ENCODE measurements at places on chromosomes 4 and X.

- DNase-seq, result no peak
These were observed 68.0 kb upstream of the TMEM164 start for GRCh38 chrX:109934935-109935334.

- DNase-seq, result no peak
These were observed 1032.7 kb downstream of the ADGRL3 start for GRCh38 chr4:62232814-62233213.

GRCh38 chr4:54228056-54228527, 1.0 kb upstream of the PDGFRA start:
- DNase-seq, result no peak

GRCh38 chr4:102469806-102470205, 31.4 kb upstream of the NFKB1 start:
- DNase-seq, result no peak

DNA sequence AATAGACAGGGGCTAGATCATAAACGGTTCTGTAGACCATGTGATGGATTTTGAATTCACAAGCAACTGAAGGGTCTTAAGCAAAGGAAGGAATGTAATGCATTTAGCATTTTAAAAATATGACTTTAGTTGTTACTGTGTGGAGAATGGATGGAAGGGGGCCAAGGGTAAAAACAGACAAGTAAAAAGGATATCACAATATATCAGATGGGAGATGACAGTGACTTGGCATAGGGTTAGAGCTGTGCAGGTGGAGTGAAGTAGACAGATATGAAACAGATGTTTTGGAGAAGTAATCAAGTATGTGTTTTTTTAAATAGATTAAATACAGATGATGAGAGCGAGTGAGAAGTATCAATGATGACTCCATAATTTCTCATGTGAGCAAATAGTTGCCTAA, 1116.0 kb upstream of the TENM3 start:
- DNase-seq, result no peak

- no peak for DNase-seq
These were observed 97.5 kb downstream of the ANK2 start for GRCh38 chr4:113146876-113147358.

DNA sequence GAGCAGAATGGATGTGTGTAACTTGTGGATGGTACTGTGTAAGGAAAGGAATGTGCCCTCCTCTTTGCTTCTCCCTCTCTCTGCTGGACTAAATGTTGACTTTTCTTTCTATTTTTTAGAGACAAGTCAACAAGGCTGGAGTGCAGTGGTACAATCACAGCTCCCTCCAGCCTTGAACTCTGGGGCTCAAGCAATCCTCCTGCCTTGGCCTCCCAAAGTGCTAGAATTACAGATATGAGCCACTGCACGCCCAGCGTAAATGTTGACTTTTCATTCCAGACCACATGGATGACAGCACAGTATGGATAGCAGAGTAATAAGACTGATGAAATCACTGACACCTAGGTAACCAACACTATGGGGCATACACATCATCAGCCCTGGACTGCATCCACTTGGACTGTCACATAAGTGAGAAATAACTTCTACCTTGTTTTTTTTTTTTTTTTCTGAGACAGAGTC, 5.1 kb upstream of the RPS3A start:
- no peak for DNase-seq

DNA sequence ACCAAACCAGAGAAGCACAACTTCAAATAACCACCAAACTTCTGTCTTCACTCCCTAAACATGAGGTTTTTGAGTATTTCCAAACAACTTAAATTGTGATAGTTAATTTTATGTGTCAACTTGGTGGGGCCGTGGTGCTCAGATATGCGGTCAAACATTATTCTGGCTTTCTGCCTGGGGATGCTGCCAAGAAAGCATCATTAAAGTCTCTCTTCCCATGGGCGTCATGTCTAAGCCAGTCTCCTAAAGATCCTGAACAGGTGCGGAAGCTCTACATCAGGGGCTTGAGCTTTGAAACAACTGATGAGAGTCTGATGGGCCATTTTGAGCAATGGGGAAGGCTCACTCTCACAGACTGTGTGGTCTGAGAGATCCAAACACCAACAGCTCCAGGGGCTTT, 24.1 kb upstream of the SOD3 start:
- DNase-seq, result no peak

DNA sequence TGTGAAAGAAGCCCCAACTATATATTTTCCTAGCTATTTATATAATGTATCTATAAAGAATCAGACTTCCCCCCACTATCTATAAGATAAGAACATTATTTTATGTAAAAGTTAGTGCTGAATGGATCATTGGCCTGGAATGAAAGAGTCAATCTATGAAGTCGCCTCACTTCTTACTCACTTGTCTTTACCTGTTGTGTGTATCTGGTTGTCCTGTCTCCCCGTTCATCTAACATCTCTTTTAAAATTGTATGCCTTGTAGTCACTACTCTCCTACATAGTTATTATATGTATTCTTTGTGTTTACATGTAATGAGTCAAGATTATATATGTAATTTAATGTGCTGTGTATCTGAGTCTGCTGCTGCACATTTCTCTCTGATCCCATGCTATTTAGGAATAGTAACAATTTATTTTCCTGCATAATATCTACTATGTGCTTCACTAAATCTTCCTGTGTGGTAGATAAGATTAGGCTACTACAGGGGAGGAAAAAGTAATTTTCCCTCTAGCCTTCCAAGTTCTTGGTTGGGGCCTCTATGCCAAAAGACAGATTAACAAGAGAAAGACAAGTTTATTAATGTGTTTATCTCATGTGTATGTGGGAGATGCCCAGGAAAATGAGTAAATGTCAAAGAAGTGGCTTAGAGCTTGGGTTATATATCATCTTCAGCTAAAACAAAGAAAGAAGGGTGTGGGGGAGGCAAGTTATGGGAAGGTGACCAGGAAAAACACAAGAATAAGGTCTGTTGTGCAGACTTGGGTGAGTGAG, 77.6 kb upstream of the FRMPD4 start:
- no peak for DNase-seq

GRCh38 chrX:154082396-154083125, 15.0 kb downstream of the MECP2 start:
- no peak for DNase-seq

DNA sequence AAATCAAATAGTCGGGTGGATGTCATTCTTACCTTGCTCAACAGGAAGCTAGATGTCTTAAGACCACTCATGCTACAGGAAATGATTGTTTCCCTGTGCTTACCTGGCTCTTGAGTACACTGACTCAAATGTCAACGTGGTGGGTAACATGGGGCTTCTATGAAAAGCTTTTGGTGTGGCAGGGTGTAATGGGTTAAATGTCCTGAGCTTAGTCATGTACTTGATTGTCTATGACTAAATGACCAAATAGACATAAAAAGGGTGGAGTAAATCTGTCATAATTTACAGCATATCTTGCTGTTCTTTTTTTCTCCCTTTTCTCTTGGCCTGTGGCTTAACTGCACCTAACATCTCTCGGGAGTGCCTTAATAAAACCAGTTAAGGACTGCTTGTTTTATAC, 44.9 kb downstream of the CCNG2 start:
- DNase-seq, result no peak

- no peak for DNase-seq
These were observed 13.9 kb downstream of the RP2 start for GRCh38 chrX:46850771-46851170.

- no peak for DNase-seq
These were observed 5.0 kb downstream of the RPL36A start for GRCh38 chrX:101395789-101396188.

DNA sequence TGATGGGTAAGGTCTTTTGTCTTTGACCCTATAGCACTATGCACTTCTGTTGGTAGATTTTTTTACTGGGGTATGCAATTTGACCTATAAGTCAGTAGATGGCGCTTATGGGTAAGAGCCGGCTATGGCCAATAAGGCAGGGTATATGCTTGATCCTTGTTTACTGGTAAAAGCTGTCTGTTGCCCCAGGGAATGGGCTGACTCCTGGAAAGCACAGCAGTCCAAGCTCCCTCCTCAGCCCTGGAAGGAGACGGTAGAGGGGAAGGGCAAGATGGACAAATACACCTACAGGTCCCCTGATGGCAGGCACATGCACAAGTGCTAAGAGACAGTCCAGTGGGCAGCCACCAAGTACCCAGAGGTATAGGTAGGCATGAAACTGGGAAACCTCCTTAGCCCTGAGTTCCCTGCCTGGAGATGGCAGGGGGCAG, 63.7 kb downstream of the ADAMTS3 start:
- DNase-seq, result peak; percentile 24

- no peak for DNase-seq
These were observed 171.9 kb downstream of the MAD2L1 start for GRCh38 chr4:119894650-119895208.

GRCh38 chrX:71637253-71637618, 18.9 kb upstream of the CXCR3 start:
- DNase-seq, result no peak

DNA sequence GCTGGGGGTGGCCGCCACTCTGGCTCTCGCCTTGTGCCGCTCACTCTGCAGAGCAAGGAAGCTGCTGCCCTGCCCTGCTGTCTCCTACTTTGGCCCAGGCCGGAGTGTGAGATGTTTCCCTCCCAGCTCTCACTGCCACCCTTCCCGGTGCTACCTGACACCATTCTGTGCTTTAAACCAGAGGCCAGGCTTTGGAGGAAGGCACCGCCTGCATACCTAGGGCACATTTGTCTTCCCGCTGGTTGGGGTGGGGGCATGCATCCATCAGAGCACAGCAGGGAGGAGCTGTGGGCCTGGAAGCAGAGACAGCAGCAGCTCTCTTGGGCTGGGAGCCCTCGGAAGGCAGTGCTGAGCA, 96.9 kb upstream of the PSAPL1 start:
- DNase-seq, result no peak

DNA sequence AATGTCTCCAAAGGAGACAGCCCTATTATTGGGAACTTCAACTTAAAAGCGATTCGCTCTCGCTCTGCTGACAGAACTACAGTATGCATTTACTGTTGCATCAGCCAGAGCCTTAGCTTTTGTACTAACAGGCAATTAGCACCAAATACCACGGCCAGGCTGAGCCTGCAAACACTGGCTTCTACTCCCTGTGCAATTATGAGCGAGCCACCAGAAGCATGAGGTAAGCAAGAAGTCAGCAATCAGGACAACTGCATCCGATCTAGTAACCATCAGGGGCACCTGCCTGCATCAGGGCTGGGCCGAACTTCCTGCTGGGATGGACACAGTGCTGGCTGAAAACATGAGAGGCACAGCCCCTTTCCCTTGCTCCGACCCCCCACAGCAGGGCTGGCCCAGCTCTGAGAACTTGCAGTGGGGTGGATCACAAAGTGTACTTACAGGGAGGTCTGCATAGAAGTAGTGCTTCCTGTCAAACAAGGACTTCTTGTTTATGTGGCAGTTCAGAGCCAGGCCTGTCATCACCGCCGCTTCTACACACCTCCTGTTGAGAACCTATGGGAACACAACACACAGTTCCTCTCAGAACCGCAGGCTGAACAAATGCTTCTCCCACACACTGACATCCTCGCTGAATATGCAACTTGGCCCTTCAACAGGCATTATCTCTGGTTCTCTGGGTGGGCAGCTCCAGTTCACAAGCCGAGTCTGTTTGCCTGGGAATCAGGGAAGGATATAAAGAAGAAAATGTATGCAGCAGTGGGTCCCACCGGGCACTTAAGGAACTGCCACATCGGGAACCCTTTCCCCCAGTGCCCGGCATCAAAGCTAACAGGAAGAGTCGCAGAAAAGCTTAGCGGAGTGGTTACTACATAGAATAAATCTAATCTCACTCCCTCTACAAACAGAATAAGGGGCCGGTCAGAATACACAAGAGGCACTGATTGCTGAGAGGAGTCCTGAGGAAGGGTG, 41.5 kb downstream of the GATB start:
- DNase-seq, result no peak

DNA sequence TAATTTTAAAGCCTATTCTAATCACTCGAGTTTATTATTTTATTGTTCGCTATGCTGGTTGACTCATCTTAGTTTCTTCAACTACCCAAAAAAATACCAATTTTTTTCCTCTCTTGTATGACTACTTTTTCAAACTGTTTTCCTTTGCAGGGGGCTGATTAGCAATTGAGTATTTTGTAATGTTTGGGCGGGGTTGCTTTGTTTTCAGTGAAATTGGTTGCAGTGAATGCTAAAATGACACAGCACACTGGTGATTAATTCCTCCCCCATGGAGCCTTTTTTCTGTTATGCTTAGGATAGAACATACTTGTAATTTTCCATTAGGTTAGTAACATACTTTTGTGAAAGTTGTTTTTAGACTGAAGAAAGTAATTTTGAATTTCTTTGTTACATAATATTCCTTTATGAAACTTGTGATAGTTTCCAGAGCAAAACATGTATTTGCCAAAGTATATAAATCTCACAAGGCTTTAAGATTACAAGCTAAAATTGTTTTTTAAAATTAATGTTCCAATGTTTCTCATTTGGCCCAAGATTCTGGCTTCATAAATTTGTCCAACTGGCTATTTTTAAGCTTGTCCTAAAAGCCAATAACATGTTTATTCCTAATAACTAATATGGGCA, 120.4 kb downstream of the CHIC1 start:
- no peak for DNase-seq

DNA sequence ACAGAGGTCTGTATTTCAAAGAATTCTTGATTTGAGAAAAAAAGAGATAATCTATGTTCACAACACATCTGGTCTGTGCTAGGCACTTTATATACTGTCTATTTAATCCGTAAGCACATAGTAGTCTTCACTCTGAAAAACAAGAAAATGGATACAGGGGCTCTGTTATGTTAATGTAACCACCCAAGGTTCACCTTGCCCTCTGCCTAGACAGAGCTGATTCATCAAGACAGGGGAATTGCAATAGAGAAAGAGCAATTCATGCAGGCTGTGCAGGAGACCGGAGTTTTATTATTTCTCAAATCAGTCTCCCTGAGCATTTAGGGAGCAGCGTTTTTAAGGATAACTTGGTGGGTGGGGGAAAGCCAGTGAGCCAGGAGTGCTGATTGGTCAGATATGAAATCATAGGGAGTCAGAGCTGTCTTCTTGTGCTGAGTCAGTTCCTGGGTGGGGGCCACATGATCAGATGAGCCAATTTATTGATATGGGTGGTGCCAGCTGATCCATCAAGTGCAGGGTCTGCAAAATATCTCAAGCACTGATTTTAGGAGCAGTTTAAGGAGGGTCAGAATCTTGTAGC, 92.9 kb upstream of the TNIP3 start:
- DNase-seq, result no peak

DNA sequence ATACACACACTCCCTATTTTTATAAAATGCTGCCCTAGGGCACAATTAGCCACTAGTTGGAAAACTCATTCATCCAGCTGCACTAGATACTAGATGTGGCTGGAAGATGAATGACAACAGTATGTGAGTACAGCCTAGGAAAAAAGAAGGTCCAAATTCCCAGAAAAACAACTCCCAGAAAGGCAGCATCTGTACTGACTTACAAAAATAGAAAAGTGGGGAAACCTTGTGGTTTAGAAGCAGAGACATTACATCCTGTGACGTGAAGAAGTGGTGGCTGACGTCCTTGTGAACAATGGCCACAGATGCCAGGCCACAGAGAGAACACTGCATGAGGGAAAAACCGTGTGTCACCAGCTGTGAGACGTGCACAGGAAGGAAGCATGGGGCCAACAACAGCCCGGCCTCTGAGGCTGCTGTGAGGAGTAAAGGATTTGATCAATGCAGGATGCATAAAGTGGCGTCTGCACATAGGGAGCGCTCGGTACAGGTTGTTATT, 81.2 kb downstream of the SPRY1 start:
- no peak for DNase-seq
